ENCODE measurements at places on chromosomes 3 and 15.

GRCh38 chr3:52514576-52514975 lies 19.1 kb downstream of the NT5DC2 start:
- DNase-seq = no peak

GRCh38 chr3:184336547-184337398 lies 627 bp upstream of the FAM131A start:
- DNase-seq = no peak

DNA sequence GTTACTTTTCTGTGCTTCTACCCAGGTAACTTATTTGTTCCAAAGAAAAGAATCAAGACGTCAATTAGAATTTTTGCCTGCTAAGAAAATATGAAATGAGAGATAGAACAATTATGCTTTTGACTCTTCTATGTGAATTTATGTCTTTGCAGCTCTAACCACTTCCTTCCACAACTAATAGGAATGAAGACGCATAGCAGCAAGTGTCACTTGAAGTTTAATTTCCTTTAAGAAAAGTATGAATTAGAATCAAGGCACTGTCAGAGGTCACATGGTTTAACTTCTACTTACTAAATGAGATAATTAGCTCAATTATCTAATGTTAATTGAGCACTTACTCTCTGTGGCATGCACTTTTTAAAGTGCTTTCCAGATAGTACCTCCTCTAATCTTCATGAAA lies 3.3 kb downstream of the WDR49 start:
- DNase-seq = no peak

- DNase-seq = peak; percentile 31
Measured at GRCh38 chr15:70095408-70096214, 2.1 kb downstream of the TLE3 start.

GRCh38 chr3:174439331-174440252 lies 419.5 kb upstream of the NAALADL2 start:
- no peak for DNase-seq

GRCh38 chr15:51904931-51905330 lies 66.6 kb downstream of the LEO1 start:
- DNase-seq = no peak

GRCh38 chr3:87621667-87622066 lies 345.3 kb upstream of the POU1F1 start:
- DNase-seq = no peak

DNA sequence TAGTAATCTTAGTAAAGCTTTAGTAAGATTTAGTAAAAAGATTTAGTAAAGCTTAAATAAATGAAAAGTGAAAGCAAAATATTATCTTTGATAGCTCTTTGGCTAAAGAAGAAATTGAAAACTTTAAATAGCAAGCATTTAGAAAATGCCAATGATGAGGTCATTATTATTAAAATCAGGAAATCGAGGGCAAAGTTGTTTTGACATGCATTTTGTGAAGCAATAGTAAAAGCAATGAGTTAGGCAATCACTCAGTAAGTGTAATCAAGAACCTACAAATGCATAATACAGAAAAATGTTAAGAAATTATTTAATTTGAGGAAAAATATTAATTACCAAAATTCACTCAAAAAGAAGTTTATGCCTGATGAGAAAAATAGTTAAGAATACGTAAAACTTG lies 280.3 kb upstream of the MME start:
- no peak for DNase-seq

GRCh38 chr15:94057305-94057704 lies 174.1 kb upstream of the MCTP2 start:
- no peak for DNase-seq

DNA sequence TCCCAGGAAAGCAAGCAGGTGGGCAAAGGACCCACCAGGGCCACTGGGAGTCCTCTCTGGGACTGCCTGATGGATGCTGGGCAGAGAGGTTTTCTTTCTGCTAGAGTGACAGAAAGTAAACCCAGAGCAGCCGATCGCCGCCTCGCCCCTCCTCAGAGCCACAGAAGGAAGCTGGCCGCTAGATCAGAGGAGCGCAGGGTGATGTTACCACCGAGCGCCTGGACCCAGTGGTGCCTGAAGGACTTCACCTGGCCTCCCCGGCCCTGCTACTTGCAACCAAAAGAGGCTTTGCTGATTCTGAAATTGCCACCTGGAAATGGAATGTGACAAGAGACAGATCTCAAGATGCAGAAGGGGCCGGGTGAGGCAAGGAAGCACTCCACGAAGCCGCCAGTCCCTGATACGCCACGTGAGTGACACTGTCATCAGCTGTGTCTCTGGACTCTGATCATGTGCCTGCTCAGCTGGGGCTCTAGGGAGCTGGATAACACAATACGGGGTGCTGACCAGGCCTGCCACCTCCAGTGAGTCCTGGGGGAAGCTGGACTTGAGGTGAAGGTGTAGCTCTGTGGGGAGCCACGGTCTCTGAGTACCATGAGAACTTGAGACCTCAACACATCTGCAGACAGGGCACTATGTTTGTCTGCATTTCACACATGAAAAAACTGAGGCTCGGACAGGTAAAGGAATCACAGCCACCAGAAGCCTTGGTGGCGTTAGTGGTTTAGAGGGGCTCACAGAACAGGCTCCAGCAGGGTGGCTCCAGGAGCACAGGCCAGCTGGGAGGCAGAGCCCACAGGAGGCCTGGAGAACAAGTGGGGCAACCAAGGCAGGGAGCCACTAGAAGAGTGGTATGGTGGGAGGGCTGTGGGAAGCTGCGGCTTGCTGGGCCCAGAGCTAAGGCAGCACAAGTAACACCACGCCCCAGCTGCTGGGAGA lies 137.9 kb upstream of the PRR20G start:
- DNase-seq = no peak

DNA sequence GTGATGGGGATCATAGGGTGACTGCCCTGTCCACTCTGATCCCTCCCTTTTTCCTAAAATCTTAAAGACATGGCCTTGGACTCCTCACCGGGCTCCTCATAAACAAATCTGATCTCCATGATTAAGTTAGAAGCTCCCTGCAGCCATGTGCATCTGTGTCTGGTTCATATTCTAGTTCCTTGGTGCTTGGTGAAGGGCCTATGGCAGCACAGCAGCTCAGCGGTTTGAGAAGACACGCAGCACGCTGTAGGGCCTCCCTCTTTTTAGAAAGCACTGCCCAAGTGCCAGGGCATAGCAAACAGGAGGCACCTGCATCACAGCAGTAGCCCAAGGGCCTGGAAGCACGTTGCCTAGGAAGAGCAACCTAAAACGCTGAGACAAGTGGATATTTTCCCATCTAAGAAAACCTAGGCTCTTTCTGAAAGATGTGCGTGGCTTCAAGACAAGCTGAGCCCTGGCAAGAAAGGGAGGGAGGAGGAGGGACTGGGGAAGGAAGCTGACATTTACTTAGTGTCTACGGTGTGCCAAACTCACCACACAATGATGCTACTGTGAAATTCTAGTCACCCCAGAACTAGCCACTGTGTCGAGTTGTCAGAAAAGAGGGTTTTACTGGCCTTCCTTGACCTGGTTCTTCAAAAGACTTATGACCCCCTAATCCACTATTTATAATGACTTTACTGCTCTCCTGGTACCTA lies 14.9 kb upstream of the ULK3 start:
- no peak for DNase-seq

DNA sequence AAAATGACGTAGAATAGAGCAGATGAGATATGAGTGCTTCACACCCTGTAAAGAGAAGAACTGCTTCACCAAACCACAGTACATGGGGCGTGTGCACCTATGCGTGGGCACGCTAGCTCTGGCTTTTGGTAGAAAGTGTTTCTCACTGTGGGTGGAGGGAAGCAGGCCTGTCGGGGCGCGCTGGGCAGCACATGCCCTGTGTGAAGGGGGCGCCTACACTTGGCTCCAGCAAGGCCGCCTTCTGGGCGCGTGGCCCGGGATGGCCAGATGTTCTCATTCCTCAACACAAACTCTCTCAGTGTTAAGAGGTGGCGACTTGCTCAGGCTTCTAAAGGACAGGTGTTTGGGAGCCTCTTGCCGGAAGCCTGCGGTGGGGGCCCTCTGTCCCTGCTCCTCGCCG lies 90.0 kb downstream of the FBLN2 start:
- DNase-seq = no peak

DNA sequence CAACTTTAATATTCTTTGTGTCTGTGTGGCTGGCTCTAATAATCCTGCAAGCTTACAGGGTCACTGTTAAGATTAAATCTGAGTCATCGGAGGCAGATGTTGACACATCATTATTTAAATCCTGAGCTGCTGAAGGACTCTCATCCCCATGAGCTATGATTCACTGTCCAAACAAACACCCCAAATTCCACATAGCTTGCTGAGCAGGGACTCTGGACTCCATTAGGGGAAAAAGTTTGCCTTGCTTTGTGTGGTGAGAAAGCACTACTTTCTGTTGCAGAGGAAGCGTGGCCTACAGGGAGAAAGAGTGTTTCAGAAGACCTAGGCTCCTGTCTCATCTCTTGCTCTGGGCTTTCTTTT lies 213.7 kb downstream of the PDCD6IP start:
- DNase-seq = no peak

GRCh38 chr3:191628571-191628970 lies 167.6 kb downstream of the PYDC2 start:
- no peak for DNase-seq

- DNase-seq = no peak
Measured at GRCh38 chr15:86865920-86866319, 786.2 kb downstream of the AGBL1 start.

- no peak for DNase-seq
Measured at GRCh38 chr3:170423001-170423615, 4.4 kb downstream of the CLDN11 start.

DNA sequence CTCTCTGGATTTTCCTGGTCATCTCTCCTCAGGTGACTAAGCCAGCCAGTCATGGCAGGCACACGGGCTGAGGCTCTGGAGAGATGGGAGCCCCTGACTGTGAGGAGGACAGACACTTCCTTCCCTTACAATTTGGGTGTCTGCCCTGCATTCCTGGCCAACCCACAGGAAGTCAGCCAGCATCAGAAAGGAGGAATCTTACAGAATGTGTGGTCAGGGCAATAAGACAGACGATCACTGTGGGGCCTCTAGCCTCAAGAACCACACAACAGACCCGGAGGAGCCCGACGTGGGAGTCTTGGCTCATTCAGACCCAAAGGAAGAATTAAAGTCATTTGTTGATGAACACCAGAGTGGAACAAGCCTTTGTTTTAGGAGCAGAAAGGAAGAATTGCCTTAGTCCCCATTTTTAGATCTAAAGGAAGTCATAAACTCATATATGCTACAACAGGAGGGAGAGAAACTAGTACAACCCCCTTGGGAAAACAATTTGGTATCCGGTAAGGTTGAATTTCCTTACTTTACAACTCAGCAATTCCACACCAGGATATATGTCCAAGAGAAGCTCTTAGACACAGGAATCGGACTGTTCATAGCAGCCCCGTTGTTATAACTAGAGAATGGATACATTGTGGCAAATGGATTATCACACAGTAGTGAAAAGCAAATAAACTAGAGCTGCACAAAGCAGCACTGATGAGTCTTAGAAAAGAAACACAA lies 62.2 kb downstream of the ABTB1 start:
- DNase-seq = no peak

- DNase-seq = no peak
Measured at GRCh38 chr15:79740561-79740960, 156.3 kb downstream of the MTHFS start.

- no peak for DNase-seq
Measured at GRCh38 chr15:42890161-42890913, 30.2 kb downstream of the TTBK2 start.

DNA sequence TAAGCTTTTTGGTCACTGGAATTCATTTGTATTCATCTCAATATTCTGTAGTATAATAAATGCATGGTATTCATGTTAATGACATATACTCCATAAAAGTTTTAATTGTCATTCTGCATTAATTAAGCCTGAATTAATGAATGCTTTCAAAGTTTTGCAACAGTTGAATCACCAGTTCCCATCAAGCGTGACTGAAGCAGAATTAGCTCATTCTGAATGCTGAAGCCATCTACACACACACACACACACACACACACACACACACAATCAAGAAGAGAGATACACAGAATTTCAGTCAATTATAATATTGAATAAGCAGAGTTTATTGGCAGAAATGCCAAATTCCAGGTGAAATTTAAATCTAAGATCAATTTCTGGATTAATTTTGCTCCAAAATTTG lies 252.1 kb upstream of the KCNMB2 start:
- no peak for DNase-seq

GRCh38 chr3:115232167-115232566 lies 85.1 kb upstream of the ZBTB20 start:
- no peak for DNase-seq

DNA sequence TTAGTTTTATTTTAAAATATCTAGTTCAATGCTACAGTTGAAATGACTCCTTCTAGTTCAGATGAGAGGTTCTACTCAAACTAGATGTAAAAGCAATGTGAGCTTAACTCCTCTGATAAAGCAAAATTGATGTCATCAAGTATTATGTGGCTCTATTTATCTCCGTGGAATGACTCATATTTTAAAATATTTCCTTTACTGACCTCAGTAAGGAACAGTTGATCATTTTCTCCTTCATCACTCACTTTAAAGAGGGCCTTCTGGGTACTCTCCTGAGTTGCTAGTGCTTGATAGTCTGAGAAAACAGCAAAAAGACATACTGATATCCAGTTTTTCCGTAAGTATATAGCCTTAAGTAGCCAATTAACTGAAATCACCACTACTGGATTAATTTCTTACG lies 1099.3 kb downstream of the ROBO2 start:
- no peak for DNase-seq

- DNase-seq = no peak
Measured at GRCh38 chr3:36893137-36893557, 51.7 kb downstream of the TRANK1 start.

- DNase-seq = no peak
Measured at GRCh38 chr3:128282380-128283196, 129.3 kb downstream of the EEFSEC start.

DNA sequence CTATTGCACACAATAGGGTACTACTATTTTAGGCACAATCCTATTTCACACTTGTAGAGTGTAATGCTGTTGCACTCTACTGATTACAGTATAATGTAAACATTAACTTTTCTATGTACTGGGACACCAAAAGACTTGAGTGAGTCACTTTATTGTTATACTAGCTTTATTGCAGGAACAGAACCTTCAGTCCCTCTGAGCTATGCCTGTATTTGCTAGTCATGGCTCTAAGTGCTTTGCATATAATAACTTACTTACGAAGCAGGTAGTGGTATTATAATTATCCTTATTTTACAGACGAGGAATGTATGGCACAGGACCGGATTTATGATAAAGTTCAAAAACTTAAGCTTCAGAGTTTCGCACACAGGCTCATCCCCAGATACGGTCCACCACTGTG lies 106.6 kb upstream of the SLC6A6 start:
- no peak for DNase-seq

GRCh38 chr3:178583963-178584575 lies 47.8 kb downstream of the KCNMB2 start:
- DNase-seq = no peak

DNA sequence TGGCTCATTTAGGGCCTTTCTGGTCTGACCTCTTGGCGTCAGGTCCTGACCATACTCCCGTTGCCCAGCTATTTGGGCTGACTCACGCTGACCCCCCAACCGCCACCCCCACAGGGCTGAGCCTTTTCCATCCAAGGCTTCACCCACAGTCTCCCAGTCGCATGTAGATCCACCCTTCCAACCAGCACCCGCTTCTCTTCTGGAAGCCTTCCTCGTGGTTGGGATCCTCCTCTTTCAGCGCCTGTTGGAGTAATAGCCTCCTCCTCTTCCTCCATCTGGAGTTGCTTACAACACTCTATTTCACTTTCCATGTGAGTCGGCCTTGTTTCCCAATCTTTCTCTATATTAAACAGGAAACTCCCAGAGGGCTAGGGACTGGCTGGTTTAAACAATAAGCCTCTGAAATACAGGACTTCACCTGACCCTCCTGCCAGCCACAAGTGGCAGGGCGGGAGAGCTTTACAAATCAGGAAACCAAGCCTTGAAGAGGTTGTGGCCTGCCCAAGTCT lies 2.1 kb upstream of the ALAS1 start:
- no peak for DNase-seq

Data from activated CD4-positive, alpha-beta T cell treated with anti-CD3 and anti-CD28 coated beads for 1 hour (primary cell).